COR-L47 (cell line): ENCODE measurements at places on chromosomes 3 and 15.

DNA sequence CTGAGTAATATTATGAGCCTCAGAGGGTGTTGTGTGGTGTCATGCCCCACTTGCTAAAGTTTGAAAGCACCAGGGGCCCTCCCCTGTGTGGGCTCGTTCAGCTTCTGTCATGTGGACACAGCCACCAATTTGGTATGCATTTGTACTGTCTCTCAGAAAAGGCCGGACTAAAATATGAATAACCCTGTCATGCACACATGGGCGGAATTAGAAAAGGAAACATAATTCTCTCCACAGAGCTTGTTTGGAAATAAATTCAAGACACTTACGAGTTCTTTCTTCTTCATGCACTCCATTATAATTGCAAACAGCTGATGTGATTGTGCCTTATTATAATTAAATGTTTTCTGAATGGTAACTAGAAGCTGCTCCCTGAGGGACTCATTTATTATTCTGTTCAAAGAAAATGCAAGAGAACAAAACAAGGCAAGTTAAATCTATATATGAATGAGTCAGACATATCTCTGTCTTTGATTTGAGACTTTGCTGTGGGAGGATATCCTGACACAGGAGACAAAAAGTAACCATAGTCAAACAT is 39.1 kb downstream of the TRPM1 start:
- no peak for DNase-seq

- DNase-seq, result no peak
Measured at GRCh38 chr3:169512991-169513390, 150.5 kb downstream of the MECOM start.

GRCh38 chr3:110414855-110415254 is 656.8 kb upstream of the NECTIN3 start:
- no peak for DNase-seq

GRCh38 chr3:134342259-134342658 is 32.0 kb downstream of the AMOTL2 start:
- DNase-seq, result no peak

GRCh38 chr3:64627471-64628321 is 60.1 kb downstream of the ADAMTS9 start:
- no peak for DNase-seq

DNA sequence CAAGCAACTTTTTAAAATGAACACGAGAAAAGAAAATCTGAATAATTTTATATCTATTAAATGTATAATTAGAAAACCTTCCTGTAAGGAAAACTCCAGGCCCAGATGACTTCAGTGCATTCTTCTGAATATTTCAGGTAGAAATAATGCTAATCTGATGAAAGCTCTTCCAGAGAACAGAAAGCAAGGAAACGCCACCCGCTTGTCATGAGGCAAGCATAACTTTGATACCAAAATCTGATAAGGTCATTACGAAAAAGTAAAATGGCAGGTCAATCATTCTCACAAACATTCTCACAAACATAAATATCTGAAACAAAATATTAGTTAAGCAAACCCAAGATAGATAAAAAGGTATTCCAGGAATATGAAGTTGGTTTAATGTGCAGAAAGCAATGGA is 60.6 kb upstream of the PCSK6 start:
- DNase-seq, result no peak

- no peak for DNase-seq
Measured at GRCh38 chr15:60871731-60872130, 357.4 kb downstream of the RORA start.

DNA sequence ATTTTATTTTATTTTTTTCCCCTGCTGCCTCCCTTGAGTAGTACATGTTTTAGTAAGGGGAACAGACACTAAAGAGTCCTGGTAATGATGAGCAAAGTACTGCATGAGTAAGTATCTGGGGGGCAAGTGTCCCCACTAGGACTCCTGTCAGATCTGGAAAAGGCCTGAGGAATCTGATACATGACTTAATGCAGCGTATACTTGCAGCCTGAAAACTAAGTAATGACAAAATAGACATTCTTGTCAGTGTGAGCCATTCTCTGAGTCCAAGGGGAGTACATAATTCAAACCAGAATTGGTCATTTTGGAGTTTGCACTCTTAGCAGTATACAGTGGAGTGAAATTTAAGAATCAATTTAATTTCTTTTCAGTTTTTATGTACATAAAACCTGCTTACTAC is 27.5 kb downstream of the NXPE3 start:
- no peak for DNase-seq

GRCh38 chr3:19399356-19399755 is 251.0 kb downstream of the KCNH8 start:
- no peak for DNase-seq

DNA sequence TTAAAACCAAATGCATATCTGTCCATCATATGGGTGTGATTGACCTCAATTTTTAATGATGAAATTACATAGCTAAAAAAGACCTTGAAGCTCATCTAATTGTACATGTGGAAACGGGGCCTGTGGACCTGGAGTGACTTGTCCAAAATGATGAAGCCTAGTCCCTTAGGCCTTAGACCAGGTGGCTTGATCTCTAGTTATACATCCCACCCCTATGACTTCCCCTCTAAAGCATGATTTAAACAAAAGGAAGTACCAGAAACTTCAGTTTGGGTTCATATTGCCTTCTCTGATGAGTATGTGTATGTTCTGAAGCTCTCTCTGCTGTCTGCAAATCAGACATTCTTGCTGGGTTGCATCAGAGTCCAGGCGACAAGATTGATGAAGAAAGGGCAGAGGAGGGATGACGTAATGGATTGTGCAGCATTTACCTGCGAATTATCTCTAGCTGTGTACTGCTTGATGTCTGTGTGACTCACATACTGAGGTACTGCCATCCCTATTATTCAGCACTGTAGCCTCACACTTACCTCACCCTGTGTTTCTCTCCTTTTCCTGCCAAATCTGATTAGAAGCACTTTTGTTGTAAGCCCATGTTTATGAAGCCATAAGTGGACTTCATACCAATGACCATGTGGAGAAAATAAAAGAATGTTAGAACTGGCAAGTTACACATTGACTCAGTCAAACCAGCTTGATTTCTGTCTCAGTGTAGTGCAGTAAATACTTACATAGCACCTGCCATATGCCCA is 111.5 kb downstream of the FILIP1L start:
- peak; percentile 75 for DNase-seq

GRCh38 chr3:72342450-72342849 is 505.8 kb downstream of the SHQ1 start:
- DNase-seq, result no peak

DNA sequence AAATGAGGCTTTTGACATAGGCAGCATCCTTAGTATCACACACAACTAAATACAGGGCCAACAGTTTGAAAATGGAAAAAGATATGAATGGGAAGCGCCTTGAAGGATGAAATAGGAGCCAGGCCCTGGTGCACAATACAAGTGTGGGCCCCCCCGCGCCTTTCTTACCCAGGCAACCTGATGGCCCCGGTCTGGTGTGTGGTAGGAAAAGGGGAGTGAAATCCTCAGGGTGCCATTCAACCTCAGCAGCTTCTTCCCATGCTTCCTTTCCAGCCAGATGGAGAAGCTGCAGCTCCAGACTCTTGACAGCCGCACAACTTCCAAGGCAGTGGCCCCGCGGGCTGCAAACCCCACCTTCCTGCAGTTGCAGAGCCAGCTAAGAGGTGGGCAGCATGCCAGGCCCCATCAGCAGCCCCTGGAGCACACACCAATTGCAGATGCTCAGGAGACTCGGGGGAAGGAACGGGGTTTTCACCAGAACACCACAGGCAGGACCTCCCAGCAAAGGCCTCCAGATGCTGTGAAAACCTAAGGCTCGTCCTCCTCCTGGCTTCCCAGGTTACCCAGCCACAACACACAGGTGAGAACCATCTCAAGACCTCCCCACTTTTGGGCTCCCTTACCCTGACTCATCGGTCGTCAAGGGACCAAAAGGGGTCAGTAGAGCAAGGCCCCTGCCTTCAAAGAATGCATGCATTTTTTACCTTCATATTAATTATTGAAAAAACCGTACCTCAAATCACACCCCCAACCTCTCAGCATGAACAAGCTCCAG is 101.6 kb downstream of the CPN2 start:
- DNase-seq, result peak; percentile 45

GRCh38 chr15:82178061-82178460 is 84.5 kb downstream of the EFL1 start:
- no peak for DNase-seq

GRCh38 chr3:168608926-168609325 is 513.2 kb upstream of the GOLIM4 start:
- DNase-seq, result no peak

- DNase-seq, result no peak
Measured at GRCh38 chr15:35671197-35671596, 125.2 kb upstream of the DPH6 start.

DNA sequence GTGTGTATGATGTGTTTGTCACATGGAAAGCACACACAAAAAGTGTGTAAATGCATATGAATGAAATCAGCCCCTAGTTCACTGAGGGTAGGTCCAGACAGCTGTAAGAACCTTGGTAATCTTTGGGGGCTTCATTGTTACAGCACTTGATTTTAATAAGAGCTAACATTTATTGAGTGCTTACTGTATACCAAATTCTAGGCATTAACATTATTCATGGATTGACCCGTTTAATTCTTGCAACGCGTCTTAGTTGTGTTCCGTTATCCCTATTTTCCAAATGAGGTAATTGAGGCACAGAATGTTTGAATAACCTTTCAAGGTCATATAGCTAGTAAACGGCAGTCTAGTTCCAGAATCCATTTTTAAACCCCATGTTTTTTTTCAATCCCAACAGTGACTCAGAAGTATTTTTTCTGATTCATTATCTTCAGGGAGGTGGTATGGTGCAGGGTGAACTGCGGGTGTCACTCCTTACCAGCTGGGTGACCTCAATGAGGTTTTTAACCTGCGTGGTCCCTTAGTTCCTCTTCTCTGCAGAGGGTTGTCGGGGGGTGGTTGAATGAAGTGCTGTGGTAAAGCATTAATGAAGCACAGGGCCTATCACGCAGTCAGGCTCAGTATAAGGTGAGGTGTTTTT is 14.2 kb downstream of the RAB8B start:
- no peak for DNase-seq

DNA sequence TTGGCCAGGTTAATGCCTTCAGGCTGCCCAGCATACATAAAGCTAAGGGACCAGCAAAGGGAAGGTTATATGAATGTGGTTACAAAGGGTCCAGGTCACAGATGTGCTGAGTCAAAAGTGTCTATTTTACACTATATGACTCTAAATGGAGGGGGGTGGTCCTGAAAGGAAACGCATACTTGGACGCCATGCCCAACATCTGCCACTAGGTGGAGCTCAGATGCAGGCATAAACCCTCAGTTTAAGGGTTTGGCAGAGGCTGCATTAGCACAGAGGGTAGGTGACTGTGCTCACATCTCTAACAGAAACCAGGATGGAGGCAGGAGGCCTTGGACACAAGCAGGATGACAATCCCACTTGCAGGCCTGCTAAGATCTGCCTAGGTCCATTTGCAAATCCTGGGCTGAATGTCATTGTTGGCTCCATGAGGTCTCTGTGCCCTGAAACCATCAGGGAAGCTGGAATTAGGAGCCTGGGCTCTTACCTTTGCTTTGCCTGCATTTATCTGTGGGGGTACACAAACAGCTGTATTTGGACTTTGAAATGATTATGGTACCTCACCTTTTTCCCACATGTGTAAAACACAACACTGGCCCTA is 55.8 kb downstream of the ZNF621 start:
- peak; percentile 48 for DNase-seq

DNA sequence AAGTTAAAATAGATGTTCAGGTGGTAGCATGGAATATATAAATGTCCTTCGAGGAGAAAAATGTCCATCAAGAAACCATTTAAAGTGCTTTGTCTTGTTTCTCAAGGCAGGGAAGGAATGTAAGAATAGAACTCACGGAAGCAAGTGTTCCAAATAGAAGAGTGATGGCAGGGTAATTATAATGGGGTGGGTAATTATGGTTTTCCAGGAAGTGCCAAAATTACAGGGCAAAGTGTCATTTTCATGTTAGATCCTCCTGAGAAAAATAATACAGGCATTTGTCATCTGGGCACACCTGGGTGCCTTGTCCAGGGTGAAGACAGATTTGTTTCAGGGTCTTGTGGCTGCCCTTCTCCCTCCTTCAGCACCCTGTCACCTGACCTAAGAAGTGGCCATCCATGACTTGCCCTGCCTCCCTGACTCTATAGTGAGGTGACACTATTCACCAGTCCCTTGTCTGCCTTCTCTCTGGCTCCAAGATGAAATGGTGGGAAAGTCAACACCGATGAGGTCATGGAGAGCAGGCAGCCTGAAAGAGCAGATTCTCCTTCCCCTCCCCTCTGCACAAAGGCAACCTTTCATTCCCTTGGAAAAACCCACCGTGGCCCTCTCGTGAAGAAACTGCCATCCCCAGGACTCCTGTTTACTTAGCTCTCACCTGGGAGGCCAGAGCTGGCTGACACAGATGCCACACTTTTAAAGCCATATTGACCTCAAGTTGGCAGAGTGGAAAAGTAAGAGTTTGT is 45.1 kb upstream of the AMOTL2 start:
- peak; percentile 6 for DNase-seq

DNA sequence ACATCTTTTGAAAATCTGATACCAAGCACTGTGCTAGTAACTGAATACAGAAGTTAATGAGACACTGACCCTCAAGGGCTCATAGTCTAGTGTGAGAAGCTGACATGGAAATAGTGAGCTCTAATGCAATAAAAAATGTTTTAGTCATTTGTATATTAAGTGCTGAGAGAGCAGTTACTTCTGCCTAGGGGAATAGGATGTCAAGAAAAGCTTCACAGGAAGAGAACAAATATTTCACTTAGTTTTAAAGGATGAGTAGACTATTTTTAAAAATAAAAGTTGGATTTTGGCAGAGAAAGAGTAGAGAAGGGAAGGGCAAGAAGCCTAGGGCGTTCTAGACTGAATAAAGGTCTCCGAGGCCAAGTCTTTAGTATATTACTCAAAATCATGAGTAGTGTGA is 158.4 kb downstream of the ATG7 start:
- DNase-seq, result no peak

DNA sequence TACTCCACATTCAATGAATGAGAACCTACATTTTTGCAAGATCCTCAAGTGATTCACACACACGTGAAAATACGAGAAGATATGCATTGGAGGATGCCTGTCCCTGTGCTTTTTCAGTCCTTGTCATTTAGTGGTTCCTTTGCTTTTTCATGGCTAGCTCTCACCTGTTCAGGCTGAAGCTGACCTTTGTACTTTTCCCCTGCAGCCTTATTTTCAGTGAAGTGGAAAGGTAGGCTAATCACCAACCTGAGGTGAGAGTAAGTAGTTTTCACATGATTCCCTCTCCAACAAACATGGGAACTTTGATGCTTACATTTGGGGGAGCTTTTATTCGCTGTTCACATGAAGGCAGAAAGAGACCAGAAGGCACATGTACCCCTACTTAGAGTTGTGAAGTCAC is 8.3 kb downstream of the ITPR1 start:
- no peak for DNase-seq

DNA sequence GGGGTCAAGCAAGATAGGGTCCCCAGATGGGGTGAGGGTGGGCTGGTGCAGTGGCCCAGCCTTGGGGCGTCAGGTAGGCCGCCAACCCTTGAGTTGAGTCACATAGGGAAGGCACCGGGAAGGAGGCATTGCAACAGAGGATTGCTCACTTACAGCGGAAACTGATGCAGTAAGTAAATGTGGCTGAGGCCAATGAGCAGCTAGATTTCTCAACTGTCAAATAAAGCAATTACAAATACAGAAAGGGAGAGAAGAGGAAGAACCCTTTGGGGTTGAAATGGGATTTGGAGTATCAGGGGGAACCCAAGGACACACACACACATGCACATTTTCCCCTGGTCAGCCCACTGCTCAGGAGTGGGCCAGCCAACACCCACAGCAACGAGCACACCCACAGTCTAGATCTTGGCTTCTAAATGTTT is 44.0 kb downstream of the CHSY1 start:
- DNase-seq, result no peak

- no peak for DNase-seq
Measured at GRCh38 chr3:59418836-59419235, 369.0 kb upstream of the CFAP20DC start.

- DNase-seq, result peak; percentile 39
Measured at GRCh38 chr3:128488636-128488990, 4.4 kb downstream of the GATA2 start.
